SK-N-SH treated with all-trans-retinoic acid at 6 μM for 48 hours (cell line): ENCODE measurements at places on chromosomes 3 and 15.

DNA sequence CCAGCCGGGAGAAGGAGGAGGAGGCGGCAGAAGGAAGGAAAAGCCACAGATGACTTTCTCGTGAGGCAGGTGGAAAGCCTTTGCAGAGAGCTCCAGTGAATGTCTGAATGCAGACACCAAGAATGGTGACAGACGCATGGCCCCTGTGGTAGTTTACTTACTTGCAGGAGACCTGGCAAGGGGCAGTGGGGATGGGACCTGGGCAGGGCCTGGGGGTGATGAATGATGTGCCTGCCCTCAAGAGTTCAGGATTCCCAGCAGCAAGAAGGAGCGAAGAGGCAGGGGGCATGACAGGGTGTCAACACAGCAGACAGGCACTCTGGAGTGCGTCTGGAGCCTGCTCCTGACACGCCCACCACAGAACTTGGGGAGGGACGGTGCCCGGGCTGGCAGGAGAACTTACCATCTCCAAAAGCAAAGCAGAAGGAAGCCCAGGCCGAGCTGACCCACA lies 260.5 kb upstream of the LYSMD4 start:
- ATAC-seq, result no peak

- no peak for ATAC-seq
Observed at GRCh38 chr15:63473007-63473748, 31.2 kb upstream of the USP3 start.

GRCh38 chr3:60916546-60916945 lies 334.7 kb downstream of the FHIT start:
- no peak for ATAC-seq

GRCh38 chr15:64524778-64525177 lies 64.4 kb downstream of the ZNF609 start:
- ATAC-seq, result no peak

DNA sequence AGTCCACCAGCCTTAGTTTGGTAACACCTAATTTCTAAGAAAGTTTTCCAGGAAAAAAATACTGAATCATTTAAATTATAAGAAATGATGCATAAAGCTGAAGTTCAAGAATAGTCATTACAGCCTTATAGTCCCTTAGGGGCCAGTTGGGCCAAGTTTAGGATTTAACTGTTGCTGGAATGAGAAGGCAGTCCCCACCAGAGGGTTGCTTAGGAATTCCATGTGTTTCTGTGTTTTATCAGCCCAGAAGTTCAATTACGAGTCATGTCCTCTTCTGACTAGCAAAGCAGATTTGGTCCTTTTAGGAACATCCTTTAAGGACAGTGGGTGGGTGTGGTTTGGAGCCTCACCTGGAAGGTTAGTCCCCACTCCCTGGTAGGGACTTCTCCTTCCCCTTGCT lies 57.0 kb upstream of the NR2E3 start:
- ATAC-seq, result peak; percentile 10; the same call in 1 of the 3 replicates

DNA sequence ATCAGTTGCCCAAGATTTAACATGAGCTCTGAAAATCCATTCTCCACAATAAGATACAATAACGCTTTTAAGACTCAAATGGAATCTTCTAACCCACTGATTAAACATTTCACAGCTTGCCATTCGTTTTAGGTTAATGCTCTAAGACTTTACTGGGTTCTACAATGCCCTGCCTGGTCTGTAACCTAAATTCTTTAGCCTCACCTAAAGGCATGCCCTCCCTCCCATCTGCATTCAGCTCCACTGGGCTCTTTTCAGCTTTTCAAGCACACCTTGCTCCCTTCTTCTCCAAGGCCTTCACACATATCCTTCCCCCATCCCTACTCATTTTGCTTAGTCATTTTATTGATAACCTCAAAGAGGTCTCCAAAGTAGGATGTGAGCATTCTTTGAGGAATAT lies 290.9 kb downstream of the LSAMP start:
- ATAC-seq, result no peak

DNA sequence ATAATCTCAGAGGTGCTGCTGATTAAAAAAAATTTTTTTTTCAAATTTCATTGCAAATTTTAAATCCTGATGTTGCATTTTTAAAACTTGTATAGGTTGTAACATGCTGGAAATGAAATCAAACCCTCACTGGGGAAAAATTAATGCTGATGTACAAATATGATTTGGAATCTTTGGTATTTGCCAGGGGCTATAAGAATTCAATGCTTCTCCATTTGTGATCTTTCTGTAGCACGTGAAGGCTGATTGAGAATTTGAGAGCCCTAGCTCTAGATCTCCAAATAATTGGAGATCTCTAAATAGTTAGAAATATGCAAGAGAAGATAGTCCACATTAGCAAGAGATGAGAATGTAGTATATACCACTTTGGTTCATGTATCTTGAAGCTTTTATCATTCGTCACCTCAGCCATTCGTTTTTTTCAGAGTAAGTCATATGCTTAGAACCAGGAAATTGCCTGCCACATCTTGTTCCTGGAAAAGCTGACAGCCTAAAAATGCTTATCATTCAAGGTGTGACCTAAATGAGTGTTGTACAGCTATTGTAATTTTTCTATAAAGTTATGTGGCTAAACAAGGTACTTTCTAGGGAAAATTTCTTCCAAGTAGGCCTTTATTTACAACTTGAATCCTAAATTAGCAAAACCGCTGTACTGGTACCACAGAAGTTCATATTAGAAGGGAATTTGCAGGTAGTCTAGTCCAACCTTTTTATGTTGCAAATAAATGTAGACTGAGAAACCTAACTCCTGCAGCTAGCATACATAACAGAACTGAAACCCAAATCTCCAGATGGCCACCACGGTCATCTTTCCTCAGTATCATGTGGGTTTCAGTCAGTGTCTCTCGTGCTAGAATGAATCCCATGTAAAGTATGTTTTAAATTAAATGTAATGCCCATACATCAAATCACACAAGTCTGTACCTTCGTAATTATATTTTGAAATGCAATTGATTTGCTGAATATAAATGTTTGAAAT lies 48.5 kb downstream of the FNDC3B start:
- no peak for ATAC-seq

- ATAC-seq, result no peak
Observed at GRCh38 chr3:172635588-172635987, 75.3 kb downstream of the NCEH1 start.

- ATAC-seq, result no peak
Observed at GRCh38 chr3:99837715-99838114, 20.1 kb downstream of the CMSS1 start.

GRCh38 chr15:89093509-89093908 lies 5.3 kb downstream of the ABHD2 start:
- ATAC-seq, result no peak

DNA sequence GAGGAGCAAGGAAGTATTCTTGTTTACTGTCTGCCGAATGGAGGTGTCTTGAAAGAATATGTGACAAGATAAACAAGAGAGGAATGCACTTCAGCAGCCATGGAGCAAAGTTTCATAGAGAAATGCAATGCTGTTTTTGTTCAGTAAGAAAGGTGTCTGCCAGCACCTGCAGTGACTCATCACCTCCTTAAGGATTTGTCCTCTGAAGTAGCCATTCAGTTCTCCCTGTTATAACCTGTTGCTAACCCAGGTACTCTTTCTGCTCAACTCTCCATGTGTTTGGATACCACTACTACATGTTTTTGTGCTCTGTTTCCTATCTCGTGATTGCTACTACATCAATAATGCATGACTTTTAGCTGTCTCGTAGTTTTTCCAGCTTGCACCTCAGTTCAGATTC lies 328.9 kb downstream of the CHL1 start:
- ATAC-seq, result no peak

GRCh38 chr15:99963976-99964375 lies 230.7 kb upstream of the LYSMD4 start:
- no peak for ATAC-seq

- peak; percentile 12; the same call in 2 of the 3 replicates for ATAC-seq
Observed at GRCh38 chr3:27533261-27533607, 49.0 kb upstream of the SLC4A7 start.

DNA sequence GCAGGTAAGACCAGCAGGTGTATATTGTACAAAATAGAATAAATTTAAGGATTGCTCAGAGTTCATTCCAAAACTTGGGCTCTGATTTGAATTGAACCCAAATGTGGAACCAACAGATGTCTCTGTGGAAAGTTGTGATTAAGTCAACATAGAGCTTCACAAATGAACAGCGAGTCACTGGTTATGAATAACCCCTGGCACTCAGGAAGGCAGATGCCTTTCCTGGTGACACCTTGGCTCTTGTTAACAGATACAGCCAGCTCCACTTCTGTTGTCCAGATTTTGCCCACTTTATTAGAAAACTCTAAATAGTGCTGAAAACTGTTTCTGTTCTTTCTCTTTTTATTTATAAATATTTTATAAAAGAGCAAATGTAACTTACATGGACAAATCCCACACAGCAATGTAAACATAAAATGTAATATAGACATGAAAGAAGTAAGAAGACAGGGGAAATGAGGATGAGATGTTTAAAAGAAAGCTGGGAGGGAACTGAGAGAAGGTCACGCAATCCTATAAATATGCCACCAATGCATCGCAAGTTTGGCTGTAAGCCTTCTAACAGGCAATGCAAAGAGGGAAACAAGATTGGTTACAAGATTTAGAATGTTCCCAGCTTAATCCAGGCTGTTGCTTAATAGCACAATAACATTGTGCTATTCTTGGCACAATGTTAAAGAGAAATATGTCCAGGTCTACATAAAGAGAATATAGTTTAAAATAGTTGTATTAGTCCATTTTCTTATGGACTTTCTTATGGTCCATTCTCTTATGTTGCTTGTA lies 495.5 kb downstream of the TAFA4 start:
- ATAC-seq, result no peak

DNA sequence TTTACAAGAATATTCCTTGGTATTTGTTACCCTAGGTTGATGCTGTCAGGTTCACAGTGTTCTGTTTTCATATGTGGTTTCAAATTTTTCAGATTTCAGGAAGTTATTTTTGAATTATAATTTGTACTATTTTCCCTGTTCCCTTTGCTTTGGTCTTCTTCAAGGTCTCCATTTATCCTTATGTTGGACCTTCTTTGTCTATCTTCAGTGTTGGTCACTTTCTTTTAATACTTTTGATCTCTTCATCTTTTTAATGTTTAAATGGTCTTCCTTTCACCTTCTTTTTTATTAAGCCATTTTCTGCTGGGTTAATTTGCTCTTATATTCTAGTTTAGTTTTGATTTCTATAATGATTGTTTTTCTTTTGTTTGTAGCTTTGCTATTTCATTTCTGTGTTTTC lies 61.3 kb downstream of the KLHL25 start:
- ATAC-seq, result no peak

DNA sequence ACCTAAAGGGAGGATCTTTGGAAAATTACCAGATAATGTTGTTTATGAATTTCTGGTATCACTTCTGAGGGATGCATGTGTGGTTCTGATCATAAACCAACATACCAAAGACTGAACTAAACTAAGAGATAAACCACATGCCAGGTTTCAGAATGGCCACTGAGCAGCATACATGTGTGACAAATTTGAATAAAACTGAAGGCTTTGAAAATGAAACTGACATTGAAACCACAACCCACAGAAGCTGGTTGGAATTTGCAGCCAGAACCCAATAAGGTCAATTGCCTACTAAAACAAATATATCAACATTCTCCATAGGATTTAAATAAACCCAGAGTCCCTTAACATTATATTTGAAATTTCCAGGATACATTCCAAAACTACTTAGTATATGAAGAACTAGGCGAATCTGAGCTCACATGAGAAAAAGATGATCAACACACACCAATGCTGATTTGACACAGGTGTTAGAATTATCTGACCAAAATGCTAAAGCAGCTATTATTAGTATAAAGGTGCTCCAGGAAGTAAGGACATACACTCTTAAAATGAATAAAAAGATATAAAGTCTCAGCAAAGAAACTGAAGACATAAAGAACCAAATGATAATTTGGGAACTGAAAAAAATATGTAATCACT lies 125.0 kb downstream of the ZNF280D start:
- no peak for ATAC-seq

DNA sequence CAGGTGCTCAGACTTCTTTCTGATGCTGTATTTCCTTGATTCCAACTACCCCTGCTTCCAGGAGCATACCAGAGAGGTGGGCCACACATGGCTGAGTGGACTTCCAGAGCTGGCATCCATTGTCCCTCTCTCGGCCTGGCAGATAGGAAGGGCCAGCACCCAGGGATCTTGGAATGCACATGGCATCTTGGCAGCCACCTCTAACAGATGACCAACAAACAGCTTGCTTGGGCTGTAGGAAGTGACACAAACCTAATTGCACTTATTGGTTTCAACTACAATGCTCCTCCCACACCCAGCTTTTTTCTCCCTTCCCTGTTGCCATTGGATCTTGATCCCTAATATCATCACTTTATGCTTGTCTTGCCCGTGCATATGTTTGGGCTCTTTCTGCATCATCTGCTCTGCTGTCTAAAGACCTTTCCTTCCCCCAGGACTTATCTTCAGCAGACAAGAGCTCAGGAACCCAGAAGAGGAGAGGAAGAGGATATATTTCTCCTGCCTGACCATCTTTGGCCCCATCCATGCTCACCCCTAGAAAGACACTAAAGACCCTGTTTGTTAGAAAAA lies 294.6 kb downstream of the NTRK3 start:
- ATAC-seq, result no peak

GRCh38 chr3:110646496-110646895 lies 425.1 kb upstream of the NECTIN3 start:
- no peak for ATAC-seq

GRCh38 chr3:111412656-111413055 lies 129.3 kb upstream of the CD96 start:
- ATAC-seq, result no peak

GRCh38 chr3:99545941-99546580 lies 92.3 kb upstream of the COL8A1 start:
- ATAC-seq, result no peak

- no peak for ATAC-seq
Observed at GRCh38 chr15:95937128-95937528, 393.4 kb upstream of the NR2F2 start.

DNA sequence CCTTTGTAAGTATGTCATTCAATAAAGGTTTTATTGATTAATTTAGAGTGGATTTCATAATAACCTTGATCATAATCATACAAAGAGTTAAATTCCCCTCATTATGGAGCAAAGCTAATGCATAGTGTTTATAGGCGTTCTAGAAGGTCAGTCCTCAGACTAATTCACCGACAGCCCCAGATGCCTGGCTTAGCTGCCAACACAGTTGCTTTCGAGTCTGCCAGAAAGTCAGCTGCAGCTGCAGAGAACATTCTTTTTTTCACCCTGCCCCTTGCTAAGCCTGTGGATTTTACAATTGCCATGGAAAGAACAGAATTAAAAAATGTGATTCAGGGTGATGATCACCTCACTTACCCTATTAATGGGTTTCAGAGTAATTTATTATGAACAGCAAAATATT lies 21.2 kb downstream of the CADM2 start:
- no peak for ATAC-seq
